ENCODE measurements at places on chromosomes 2 and 18.

DNA sequence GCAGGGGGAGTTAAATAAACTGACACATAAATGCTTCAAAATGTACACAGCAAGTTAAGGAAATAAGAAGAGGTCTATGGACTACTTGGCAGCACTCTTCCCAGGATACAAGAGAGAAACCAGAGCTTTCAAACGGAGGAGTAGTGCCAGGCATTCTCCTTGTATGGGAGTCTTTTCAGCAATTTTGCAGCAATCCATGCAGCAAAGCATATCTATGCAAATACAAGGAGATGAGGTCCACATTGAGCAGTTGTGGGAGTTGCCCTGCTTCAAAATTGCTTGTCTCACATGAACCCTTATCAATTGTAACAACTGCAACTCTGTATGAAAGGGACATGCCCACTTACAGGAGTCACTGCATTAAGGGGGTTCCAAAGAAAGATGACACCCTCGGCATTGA, 37.8 kb downstream of the SCN9A start:
- no peak for DNase-seq

- no peak for DNase-seq
Measured at GRCh38 chr2:143698888-143699570, 569.8 kb downstream of the ARHGAP15 start.

DNA sequence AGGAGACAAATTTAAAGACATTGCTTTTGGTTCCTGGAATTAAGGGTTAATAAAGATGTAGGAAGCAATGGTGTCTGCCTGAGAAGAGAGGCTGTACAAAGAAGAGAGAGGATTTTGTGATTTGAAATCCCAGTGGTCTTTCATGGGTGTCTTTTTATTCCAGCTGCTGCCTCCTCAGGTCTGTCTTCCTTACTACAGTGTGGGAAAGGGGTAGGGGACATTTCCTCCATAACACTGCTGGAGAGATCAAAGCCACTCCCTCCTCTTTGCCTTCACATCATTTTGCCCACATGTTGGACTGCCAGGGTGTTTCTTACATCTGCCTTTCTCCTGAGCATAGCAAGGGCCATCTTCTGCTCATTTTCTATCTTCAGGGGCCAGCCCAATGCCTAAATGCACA, 348.5 kb downstream of the EN1 start:
- DNase-seq, result no peak

- no peak for DNase-seq
Measured at GRCh38 chr2:190809139-190809764, 71.4 kb upstream of the GLS start.

DNA sequence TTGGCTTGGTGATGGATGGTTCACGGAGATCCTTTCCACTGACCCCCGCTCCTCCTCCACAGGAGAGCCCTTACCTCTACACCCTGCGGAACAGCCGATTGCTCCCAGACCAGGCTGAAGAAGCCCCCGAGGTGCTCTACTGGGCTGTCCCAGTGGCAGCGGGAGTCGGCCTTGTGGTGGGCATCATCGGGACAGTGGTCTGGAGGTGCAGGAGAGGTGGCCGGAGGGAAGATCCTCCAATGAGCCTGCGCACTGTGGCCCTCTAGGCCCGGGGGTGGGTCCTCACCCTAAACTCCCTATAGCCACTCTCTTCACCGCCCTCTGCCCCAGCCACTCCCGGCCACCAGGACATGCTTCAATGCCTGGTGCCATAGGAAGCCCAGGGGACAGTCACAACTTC, 108.8 kb upstream of the PPP1CB start:
- no peak for DNase-seq

All from activated CD4-positive, alpha-beta T cell treated with anti-CD3 and anti-CD28 coated beads for 4 hours (primary cell).